Fibroblast of the conjunctiva (primary cell): ENCODE measurements at places on chromosomes 6 and 20.

GRCh38 chr6:53172468-53172803 lies 23.8 kb upstream of the GCM1 start:
- DNase-seq: no peak

DNA sequence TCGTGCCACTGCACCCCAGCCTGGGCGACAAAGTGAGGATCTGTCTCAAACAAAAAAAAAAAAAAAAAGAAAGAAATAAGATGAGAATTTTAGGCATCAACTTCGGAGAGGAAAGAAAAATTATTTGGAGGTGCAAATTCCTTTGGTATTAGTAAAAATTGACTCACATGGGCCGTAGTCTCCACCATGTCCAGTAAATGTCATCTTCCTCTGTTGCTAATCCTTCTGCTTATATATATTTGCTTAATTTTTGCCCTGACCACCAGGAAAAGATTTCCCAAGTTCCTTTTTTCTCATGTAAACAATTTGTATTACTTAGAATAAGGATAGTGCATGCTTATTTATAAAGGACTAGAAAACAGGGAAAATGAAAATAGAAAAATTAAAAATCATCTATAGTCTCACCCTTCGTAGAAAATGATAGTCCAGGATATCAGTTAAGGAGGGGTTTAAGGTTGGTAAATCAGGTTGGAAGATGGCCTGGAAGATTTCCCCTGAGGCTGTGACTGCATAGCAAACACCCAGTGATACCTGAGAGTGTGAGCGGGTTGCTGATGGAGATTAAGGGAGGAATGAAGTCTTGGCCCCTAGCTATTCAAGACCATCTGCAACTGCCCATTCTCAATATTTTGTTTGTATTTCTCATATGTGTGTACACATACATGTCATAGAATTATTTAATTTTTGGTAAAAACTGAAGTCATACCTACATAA lies 240.8 kb downstream of the ZNF217 start:
- no peak for DNase-seq

DNA sequence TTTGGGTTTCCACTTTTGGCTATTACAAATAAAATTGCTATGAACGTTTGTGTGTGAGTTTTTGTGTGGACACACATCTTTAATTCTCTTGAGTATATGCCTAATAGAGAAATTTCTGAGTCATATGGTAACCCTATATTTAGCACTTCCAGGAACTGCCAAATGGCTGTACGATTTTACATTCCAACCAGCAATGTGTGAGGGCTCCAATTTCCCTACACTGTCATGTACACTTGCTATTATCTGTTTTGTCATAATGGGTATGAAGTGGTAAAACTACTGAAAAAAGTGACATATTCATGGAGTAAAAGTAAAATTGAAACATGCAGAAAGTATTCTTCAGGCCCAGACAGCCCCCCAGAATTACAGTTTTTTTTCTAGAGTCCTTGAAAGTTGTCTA lies 59.6 kb upstream of the ESR1 start:
- no peak for DNase-seq

- DNase-seq: no peak
Observed at GRCh38 chr20:18057101-18057993, at the start of gene OVOL2. TSS of gene OVOL2 (minus strand) at chr20:18057916. CDS start at chr20:18057634, 282 bp downstream.

DNA sequence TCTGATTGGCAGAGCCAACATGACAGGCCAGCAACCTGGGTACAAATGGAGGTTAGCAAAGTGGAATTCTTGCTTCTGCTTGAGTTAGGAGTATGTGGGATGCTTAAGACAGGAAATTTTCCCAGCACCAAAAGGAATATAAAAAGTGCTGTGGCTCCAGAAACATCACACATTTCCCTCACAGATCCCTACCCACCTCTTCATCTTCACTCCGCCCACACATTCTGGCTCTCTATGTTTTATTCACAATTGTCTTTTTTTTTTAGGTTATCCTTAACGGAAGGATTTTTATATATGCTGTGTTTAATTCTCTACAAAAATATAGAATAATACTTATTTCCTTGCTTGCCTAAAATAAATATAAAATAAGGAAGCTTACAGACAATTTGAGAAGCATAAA lies 563.3 kb upstream of the HS3ST5 start:
- no peak for DNase-seq

DNA sequence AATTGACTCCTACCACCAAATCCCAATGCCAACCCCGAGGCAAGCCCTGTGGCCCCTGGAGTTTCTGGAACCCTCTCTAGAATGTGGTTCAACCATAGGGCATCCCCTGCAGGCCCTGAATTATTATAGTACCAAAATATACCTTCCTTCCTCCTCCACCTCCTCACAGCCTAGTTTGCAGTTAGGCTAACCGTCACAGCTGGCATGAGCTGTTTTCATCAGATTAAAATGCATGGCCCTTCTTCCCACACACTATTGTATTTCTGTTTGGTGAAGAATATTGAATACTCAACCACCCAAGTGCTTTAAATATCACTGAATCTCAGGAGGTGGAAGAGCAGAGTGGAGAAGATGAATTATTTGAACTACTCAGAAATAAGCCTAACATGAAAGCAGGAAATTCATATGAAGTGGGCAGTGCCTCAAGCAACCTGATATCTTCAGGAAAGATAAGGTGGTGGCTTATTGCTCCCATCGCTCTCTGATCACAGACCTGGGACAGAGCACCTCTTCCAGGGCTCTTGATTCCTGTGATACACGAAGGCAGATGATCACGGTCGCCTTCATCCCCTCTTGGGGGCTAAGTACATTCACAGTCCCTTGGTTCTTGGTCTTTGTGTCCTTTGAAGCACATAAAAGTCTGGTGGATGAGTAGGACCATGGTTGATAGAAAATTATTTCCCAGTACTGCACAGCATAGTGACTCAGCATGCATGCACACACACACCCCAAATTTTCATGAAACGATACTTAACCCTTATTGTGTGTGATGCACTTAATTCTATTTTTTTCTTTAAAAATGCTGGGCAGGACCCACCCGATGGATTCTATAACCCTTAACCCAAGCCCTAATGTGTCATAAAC lies 90.9 kb downstream of the PSMG4 start:
- no peak for DNase-seq

DNA sequence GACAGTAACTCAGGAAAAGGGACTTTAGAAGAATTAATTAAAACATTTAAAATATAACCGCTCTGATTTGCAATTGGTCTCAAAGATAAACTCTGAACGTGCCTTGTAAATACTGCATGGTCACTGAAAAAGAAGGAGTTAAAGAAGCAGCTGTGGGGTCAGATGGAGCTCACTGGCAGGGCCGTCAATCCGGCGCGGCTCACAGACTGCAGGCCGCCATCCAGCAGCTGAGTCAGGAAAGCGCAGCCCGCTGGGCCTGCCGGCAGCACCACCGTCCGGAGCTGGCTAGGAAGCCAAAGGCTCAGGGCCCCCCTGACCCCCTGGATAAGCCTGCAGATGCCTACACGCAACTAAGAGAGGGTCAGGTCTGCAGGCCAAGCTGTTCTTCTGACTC lies 54.2 kb upstream of the FRMD1 start:
- DNase-seq: no peak

DNA sequence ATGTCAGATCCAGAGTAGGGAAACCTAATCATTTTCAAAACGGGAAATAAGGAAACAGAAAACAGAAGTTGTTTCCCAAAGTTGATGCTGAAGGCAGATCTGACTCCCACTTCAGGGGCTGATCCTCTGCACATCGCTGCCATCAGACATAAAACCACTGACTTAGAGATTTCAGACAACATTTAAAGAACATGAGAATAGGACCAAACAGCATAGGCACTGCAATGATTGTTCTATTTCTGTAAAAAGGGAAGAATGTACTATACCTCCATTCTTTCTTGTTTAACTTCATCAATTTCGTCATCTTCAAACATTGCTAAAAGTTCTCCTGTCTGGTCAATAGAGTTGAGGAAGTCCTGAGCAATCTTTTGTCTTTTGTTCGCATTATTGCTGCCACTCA lies 324.7 kb upstream of the RUNX2 start:
- DNase-seq: no peak

DNA sequence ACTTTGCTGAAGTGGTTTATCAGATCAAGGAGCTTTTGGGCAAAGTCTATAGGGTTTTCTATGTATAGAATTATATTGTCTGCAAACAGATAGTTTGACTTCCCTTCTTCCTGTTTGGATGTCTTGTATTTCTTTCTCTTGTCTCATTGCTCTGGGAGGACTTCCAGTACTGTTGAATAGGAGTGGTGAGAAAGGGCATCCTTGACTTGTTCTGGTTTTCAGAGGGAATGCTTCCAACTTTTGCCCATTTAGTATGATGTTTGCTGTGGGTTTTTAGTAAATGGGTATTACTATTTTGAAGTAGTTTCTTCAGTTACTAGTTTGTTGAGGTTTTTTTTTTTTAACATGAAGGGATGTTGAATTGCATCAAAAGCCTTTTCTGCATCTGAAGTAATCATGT lies 36.1 kb downstream of the KCNS1 start:
- DNase-seq: no peak

- no peak for DNase-seq
Observed at GRCh38 chr6:71513036-71513435, 224.4 kb downstream of the OGFRL1 start.

GRCh38 chr20:46334303-46334904 lies 26.1 kb upstream of the CDH22 start:
- no peak for DNase-seq

GRCh38 chr6:43240950-43241349 lies 2.3 kb upstream of the TTBK1 start:
- DNase-seq: no peak

DNA sequence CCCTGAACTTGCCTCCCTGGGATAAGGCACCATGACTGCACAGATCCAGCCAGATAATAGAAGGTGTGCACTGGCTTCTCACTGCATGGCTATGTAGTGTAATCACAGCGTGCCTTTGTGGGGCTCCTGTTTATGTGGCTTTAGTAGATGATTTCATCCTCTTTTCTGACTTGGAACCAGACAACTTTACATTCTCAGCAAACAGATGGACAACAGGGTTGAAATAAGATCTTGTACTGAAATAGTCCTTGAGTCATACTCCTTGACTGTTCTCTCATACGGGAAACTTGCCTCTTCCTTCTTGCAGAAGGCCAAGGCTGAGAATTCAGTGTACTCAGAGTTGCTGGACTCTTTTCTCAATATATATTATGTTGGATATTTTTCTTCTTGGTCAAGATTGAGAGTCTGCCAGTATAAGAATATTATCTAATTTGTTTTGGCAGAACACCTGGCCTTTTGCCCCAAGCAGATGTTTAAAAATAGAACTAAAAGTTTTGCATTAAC lies 25.0 kb upstream of the RNF144B start:
- peak; percentile 85 for DNase-seq

DNA sequence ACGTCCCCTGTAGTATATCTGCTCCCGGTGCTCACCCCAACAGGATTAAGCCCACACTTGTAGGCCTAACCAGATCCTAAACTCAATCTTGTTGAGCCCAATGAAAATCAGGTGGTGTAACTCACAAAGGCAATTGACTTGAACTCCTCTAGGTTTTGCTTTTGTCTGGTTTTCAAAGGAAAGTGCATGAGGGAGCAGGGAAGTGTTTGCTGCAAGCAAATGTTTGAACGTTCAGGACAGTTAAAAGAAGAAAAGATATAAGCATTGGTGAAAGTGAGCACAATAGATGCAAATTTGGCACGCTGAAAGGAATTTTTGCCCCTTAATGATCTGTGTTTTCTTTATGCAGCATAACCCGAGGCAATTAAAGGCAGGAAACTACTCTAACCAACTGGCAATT lies 212.6 kb downstream of the PLCB1 start:
- DNase-seq: no peak

DNA sequence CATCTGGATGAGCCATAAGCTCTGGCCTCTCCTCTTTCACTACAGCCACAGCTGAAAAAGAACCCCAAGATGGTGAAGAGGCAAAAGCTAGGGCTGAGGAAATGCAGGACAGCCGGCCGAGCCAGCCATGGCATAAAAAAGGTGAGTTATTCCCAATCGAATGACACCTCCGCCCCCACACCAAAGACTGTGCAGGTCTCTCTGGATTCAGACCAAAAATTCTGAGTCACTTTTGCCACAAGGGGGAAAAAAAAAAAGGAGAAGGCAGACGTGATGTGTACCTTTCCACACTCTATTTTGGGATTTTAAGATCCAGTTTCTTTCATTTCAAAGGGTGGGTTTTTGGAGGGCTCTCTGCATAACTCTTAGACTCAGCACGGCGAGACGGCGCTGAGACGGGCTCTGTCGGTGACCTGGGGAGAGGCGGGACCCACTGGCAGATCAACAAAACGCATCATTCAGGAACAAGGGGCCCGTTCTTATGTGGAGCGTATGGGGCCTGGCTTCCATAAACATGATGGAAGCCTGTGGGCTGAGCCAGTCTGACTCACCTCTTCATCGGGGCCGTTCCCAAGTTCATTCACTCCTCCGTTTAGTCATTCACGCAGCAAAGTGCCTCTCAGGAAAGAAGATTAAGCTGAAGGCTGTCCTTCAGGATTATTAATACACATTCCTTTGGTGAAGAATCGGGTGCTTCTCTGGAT lies 54.8 kb downstream of the NFATC2 start:
- peak; percentile 32 for DNase-seq

GRCh38 chr6:167113935-167114910 lies 8.7 kb upstream of the CCR6 start:
- DNase-seq: no peak

GRCh38 chr20:8642247-8642646 lies 426.6 kb upstream of the PLCB4 start:
- DNase-seq: no peak

- no peak for DNase-seq
Observed at GRCh38 chr6:27970444-27970843, 13.4 kb downstream of the OR2B6 start.

DNA sequence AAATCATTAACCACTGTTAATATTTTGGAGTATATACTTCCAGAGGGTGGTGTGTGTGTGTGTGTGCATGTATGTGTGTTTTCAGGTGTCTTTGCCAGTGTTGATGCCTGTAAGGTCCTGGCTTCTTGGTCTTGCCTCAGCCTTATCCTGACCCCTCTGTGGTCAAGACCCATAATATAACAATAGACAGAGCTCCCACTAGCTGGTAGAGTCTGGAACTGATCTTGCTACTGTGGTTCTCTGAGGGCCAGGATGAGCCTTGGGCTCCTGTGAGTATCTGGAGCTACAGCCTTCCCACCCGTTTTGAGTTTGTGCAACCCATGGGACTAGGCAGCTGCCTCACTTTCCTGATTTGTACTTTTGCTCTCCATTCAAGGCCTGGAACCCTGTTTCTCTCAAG lies 191.0 kb downstream of the IBTK start:
- DNase-seq: no peak
